ENCODE measurements at places on chromosomes 13 and 19.
A peak's percentile ranks its signal among the peaks of the same experiment; 100 is the strongest.

DNA sequence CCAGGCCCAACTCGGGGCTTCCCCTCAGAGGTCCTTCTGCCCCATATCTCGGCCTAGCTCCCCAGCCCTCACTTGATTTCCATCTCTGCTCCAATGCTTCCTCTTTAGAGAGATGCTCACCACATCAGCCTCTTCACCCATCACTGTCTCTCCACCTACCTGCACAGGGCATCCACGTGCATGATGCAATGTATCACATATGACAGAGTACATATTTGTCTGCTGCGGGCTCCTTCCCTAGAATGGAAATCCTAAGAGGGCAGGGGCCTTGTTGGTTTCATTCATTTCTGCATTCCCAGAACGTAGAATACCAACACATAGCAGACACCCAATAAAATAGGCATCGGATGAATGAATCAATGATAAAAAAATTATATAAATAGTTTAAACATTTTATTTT lies 130.3 kb downstream of the USP12 start:
- no peak for DNase-seq

- DNase-seq, result no peak
Measured at GRCh38 chr13:48000559-48001113, 437 bp downstream of the SUCLA2 start.

GRCh38 chr13:73825143-73825542 lies 309.1 kb downstream of the KLF12 start:
- no peak for DNase-seq

DNA sequence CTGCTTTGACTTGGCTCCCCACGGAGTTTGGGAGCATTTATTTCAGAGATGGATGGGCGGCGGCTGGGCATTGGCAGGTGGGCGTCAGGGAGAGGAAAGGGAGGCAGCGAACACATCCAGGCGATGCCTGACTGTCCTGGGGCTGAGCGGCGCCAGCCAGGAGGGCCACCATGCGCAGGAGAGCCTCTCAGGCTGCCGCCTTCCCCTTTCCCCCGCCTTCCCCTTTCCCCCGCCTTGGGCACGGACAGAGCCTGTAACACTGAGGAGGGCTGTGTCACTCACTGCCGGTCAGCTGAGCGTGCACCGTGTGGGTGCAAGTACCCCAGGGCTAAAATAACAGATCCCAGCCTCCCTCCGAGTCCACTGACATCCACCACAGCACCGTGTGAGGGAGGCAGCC lies 11.4 kb downstream of the MCF2L start:
- peak; percentile 28 for DNase-seq

- DNase-seq, result no peak
Measured at GRCh38 chr19:48530066-48530720, 18.6 kb upstream of the LMTK3 start.

DNA sequence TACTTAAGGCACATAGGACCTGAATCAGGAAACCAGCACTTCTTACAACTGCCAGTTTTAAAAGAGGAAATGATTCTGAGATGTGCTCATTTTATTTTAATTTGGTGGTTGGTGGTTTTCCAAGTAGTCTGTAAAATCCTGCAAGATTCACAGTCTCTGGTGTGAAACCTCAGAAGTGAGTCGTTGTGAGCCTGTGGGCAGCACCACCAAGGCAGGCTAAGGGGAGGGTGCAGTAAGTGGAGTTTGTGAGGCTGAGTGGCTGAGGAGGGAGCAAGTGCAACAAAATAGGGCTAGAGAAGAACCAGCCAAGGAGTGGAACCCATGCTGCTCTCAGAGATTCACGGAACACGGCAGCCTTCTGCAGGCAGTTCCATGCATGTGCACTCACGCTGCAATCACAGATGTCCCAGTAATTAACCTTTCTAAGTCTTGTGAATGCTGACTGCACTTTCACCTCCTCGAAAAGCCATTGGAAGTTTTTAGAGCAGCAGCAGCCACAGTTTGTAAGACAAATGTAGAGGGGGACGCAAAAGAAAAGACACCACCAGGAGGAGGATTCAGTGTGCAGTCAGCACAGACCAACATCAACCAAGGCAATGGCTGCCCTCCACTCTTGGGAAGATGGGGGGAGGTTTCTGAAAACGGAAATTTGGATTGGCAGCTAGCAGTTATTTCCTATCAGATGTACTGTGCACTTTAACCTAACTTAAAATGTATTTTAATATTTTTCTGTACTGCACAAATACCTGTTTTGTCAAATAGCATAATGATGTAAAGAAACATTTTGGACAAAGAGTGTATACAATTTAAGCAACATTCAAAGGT lies 44.9 kb downstream of the ESD start:
- peak; percentile 84 for DNase-seq

DNA sequence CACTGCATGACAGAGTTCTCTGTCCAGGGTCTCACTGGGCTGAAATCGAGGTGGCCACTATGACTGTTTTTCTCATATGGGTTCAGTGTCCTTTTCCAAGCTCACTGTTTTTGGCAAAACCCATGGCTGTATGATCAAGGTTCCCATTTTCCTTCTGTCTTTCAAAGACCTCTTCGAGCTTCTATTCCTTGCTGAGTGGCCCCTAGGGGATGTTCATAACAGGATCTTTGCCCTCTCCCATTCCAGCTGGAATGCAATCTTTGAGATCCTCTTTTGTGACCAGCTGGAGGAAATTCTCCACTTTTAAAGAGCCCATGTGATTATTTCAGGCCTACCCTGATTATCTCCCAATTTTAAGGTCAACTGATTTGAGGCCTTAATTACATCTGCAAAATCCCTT lies 572.5 kb upstream of the SLC10A2 start:
- no peak for DNase-seq

DNA sequence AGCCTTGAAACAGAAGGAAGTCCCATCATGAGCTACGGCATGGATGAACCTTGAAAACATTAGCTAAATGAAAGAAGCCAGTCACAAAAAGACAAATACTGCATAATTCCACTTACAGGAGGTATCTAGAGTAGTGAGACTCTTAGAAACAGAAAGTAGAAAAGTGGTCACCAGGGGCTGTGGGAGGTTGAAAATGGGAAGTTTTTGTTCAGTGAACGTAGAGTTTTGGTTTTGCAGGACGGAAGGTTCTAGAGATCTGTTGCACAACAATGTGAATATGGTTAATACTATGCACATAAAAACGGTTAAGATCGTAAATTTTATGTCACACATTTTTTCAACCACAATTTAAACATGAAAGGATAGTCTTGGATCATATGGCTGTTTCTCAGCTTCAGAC lies 11.9 kb upstream of the SLC10A2 start:
- DNase-seq, result peak; percentile 2

Measured in inflammatory macrophage treated with lipopolysaccharide for 4 hours (primary cell).